ENCODE measurements at places on chromosomes 5 and 9.
A peak's percentile ranks its signal among the peaks of the same experiment; 100 is the strongest.

DNA sequence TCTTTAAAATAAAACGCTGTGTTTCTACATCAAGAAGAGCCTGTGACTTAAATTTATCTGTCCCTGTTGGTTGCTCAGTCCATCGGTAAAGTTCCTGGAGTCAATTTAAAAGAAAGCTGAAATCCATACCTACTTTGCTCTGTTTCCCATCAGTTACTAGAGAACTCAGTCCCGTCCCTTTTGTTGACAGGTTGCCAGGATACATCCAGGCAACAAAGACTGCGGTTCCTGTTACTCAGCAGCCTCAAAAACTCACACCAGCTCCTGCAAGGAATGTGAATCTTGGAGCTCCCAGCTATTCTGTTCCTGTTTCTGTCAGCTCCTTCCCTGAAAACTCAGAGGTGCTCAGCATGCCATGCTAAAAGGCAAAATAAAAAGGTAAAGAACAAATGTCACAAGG lies at the start of gene ZNF474:
Gene ZNF474 (plus strand): TSS at position 241 of the 400 bp plus-strand sequence. CDS start 22,445 bp downstream, outside the sequence.
- peak; percentile 90 for DNase-seq

GRCh38 chr9:90839183-90839728 lies 37.6 kb downstream of the SYK start:
- DNase-seq: no peak

DNA sequence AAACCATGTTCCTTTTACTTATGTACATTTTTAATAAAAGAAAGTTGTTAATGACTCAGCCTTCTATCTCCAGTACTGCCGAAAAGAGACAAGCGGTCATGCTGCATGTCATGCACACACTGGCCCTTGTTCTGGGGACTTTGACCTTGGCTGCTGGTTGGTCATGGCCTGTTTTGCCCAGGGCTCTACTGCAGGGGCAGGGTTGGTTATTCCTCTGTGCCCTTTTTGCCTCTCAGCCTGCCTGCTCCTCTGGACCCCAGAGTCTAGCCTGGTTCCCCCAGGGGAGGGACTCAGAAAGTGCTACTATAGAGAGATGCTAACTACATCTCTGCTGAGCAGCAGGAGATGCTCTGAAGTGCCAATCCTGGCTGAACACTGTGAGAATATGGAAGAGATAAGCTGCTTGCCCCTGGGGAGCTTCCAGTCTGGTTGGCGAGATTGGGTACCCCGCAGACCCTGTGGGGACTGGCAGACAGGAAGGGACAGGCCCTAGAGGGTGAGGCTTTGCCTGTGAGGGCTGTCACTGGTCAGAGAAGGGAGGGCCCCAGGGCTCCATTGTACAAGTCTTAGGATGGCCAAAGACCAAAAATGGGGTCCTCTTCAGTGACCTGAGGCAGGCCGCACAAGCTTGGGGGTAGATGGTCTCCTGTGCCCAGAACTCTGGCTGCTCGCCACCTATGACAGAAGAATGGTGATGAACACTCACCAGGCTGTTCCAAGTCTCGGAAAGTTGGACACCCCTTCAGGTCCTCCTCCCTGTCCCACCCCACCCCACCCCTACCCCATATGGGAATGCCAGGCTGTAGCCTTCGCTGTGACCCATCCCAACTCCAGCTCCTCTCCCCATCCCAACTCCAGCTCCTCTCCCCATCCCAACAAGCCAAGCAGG lies 14.3 kb downstream of the IRF1 start:
- no peak for DNase-seq

GRCh38 chr9:126302730-126303129 lies 23.9 kb upstream of the MVB12B start:
- no peak for DNase-seq

DNA sequence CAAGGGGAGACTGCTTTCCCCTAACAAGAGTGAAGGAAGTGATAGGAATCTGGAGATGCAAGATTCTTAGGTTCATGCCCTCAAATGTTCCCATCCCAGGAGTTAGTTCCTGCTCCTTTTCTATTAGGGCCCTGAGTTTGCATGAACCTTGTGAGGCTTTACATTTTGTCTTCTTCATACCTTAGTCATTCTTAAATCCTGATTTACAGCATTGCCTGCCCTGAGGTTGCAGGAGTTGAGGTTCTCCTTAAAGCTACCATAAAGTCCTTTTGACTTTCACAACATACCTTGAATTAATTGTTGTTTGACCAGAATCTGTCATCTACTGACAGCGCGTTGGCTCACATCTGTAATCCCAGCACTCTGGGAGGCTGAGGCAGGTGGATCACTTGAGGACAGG lies 151.5 kb upstream of the ABCA1 start:
- no peak for DNase-seq

- DNase-seq: no peak
Observed at GRCh38 chr5:155783246-155783645, 543.7 kb upstream of the SGCD start.

- no peak for DNase-seq
Observed at GRCh38 chr5:53091289-53091688, 18.3 kb downstream of the MOCS2 start.
